ENCODE measurements at places on chromosomes 6 and 20. TPM values are rescaled to one million over a fixed set of nuclear protein-coding genes. Genes with fewer than 3 reads are reported as not detected.

The SLPI gene
- total RNA-seq, result 431 TPM

The IBTK gene
- 15.5 TPM for total RNA-seq

The CFAP206 gene
- total RNA-seq, result not detected

GRCh38 chr20:48635791-48636267, 192.0 kb downstream of the PREX1 start:
- H3K4me1 ChIP-seq, result no peaks in the 10 kb centered on the region
- H3K27me3 ChIP-seq, result no peaks in the 10 kb centered on the region

- no peaks in the 10 kb centered on the region for H3K36me3 ChIP-seq
- DNase-seq, result no peak
- peaks cover 48% of the 10 kb centered on the region for H3K4me1 ChIP-seq
Measured at GRCh38 chr6:25961619-25962148, 918 bp upstream of the TRIM38 start.

GRCh38 chr6:22313796-22314195, 17.0 kb upstream of the PRL start:
- H3K4me1 ChIP-seq, result no peaks in the 10 kb centered on the region
- no peak overlapping the region for H3K4me3 ChIP-seq
- no peak overlapping the region for H3K27ac ChIP-seq
- no peaks in the 10 kb centered on the region for H3K27me3 ChIP-seq

- no peaks in the 10 kb centered on the region for H3K27me3 ChIP-seq
- H3K4me1 ChIP-seq, result peaks cover 56% of the 10 kb centered on the region
- no peak for DNase-seq
- peak overlapping the region; percentile 18 for H3K27ac ChIP-seq
- no peak overlapping the region for H3K4me3 ChIP-seq
- H3K36me3 ChIP-seq, result no peaks in the 10 kb centered on the region
Measured at GRCh38 chr6:11227698-11228097, 4.8 kb downstream of the NEDD9 start.
